T-helper 1 cell (primary cell): ENCODE measurements at places on chromosomes 6 and 20.

DNA sequence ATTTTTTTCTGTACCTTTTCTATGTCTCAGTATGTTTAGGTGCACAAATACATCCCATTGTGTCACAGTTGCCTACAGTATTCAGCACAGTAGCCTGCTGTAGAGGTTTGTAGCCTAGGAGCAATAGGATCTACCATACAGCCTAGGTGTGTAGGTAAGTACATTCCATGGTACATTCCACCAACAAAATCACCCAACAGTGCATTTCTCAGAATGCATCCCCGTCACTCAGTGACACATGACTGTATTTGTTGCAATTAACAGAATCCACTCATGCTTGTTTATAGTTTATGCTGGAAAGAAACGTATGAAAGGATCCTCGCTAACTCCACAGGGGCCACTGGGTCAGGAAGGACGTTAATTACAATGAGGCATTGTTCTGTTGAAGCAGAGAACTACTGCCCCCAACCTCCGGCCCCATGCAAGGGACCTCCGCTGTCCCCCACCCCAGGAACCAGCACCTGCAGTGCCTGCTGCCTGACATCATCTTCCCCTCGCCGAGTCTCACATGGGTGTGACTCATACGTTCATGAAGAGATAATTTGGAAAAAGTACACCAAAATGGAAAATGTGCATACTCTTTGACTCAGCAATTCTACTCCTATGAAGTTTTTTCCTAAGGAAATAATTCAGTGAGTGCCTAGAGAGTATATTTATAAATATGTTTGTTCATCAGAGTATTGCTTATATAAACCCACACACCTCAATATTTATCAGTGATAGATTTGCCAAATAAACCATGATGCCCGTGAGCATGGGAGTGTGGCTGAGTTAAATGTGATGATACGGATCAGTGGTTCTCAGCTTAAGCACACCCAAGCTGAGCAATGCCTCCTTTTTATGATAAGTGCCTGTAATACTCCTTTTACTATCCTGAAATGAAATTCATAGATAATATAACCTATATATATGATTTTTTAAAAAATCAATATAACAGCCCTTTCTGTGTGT lies 156.4 kb upstream of the ECI2 start:
- no peak for DNase-seq

GRCh38 chr6:157428427-157429202 lies 47.6 kb downstream of the ZDHHC14 start:
- no peak for DNase-seq

DNA sequence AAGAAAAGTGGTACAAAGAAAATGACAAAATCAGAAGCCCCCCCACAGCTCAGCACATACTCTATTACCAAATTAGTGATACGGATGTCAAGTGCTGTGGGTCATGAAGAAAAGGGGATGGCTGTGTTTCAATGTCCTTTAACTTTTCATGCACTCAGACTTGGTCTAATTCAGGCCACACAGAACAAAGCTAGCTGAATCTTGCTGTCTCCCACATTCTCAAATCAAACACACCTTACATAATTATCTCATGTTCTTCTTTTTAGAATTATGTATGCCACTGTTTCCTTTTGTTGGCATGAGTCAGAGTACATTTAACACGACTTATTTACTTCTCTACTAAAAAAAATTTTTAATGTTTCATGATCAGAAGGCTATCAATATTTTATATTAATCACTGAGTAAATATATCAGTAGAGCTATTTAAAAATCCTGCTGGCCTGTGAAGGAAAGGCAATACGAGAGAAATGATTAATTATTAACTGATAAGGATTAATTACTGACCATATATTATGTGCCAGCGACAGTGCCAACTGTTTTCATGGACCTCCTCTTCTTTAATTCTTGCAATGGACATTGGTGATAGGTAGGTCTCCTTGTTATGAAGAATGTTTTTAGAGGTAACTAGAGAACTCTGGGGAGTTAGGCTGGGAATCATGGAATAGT lies 596.5 kb upstream of the AGPAT4 start:
- no peak for DNase-seq

GRCh38 chr6:129306826-129307225 lies 403.2 kb downstream of the ARHGAP18 start:
- no peak for DNase-seq

DNA sequence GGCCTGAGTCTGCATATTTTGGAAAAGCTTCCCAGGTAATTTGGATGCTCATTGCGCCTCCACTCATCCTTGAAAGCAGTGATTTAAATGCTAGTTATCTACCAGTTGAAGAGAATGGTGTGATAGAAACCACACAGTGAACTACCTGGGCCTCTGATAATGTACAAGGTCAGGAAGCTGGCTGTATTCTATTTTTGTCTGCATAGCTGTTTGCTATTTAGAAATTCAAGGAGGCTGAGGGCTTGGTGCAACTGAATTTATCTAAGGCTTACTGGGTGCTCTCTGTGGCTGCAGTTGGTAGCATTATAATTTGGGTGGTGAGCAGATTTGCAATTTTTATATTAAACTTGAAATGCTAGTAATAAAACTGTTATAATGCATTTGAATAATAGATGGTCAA lies 245.6 kb downstream of the KIF16B start:
- no peak for DNase-seq

DNA sequence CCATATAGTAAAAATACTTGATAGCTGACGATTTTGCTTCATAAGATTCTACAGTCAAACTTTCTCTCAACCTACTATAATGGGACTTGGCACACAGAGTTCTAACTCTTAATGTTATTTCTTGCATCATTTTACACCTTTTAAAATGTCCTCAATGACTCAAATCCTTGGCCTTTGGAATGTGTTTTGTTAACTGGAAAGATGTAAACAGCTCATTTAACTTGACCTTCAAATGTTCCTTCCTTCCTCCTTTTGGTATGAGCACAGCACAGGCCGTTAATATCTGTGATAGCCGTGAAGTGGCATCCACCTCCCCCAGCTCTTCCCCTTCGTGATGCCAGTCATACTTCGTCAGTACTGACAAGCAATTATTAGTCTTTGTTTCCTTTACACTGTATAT lies 972.0 kb upstream of the CITED2 start:
- DNase-seq: no peak

DNA sequence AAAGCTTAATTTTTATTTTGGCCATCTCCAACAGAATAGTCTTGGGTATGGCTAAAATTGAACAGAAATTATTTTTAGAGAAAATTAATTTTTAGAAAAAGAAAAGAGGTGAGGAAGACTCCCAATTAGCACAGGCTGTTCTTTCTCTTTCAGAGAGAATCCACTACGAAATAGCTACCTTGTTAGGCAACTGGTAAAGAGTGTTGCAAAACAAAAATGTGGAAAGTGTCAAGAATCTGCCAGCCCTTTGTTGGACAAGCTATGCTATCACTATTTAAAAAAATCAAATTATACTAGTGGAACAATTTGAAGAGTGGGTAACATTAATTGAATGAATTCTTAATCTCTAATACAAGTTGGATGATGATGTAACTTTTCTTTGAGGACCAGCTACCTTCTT lies 19.2 kb upstream of the ZSCAN9 start:
- no peak for DNase-seq

GRCh38 chr6:133673056-133673455 lies 215.9 kb upstream of the TCF21 start:
- DNase-seq: no peak
